ENCODE measurements at places on chromosomes 12 and 14.

- no peak for DNase-seq
These were observed 12.0 kb upstream of the TMED2 start for GRCh38 chr12:123572391-123572790.

GRCh38 chr14:33375196-33375595 is 436.5 kb downstream of the NPAS3 start:
- no peak for DNase-seq

DNA sequence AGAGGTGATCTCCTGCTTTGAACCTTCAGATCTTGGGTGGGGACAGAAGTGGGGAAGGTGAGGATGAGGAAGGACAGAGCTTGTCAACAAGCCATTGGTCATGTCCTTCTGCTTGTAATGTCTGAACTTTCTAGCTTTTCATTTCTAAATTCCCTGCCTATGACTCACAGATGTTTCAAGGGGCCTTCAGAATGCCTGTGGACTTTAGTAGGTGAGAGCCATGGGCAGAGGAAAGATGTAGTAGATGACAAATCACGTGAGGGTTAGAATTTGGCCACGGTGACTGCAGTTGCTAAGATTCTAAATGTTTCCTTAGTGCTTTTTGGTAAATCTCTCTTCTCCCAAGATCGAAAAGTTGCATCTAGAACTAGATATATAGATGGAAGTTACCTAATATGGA is 18.7 kb upstream of the CREBL2 start:
- DNase-seq: no peak

GRCh38 chr14:103738166-103738565 is 22.6 kb downstream of the ZFYVE21 start:
- DNase-seq: no peak

DNA sequence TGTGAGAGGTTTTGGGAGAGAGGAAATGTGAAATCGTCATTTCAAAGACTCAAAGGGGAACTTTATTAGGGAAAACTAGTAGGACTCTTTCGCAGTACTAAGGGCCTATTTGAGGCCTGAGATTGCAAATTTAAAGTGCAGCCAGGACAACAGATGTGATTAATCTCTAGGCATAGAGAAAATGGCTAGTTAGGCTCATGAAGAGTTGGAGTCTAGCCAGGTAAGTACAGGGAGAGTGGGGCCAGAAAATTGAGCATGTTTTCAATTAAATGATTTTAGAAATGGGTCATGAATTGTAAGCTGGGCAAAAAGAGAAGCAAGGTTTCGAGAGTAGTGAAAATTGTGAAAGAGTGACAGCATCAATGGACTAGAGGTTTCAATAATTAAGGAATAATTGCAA is 91.9 kb upstream of the LMNTD1 start:
- DNase-seq: no peak
